ENCODE measurements at places on chromosomes 16 and 17. TPM values are rescaled to one million over a fixed set of nuclear protein-coding genes. Genes with fewer than 3 reads are reported as not detected.

Gene MMP15
- total RNA-seq: not detected

Gene PLXDC1
- not detected for total RNA-seq

Gene CCDC43
- 21.0 TPM for total RNA-seq

Gene HAP1
- total RNA-seq: not detected

Gene NARF
- total RNA-seq: 50.3 TPM

Gene CCL5
- not detected for total RNA-seq

Gene HS3ST4
- total RNA-seq: not detected

Gene KDM6B
- total RNA-seq: 0.86 TPM

Gene CDH3
- 0.29 TPM for total RNA-seq

Gene INPP5K
- 25.5 TPM for total RNA-seq

Gene ADAP2
- 9.4 TPM for total RNA-seq

Gene TEDC2
- 28.8 TPM for total RNA-seq

Gene SLC5A10
- not detected for total RNA-seq

Gene SLC5A2
- total RNA-seq: not detected

All from myometrial cell (primary cell).